ENCODE measurements at places on chromosomes 1 and 21.
A peak's percentile ranks its signal among the peaks of the same experiment; 100 is the strongest.

GRCh38 chr1:221740993-221741702 lies 741 bp downstream of the DUSP10 start:
- DNase-seq = no peak

- DNase-seq = no peak
These were observed 15.9 kb downstream of the ZMYND12 start for GRCh38 chr1:42439940-42440339.

DNA sequence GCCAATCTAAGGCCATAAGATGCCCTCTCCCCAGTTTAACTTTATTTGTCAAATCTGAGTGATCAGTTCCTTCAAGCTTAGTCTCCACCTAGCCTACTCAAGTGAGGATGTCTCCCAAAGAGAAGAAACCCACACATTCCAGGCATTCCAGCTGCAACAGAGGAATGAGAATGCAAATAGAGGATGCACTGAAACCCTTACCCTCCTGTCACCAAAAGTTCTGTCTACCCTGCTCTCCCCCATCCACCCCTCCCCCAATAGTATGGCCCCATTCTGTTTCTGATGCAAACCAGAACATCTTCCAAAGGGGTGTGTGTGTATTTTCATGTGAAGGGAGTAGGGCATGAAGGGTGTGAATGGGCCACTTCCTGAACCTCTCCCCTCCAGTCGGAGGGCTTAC lies 3.0 kb downstream of the DUSP23 start:
- no peak for DNase-seq

DNA sequence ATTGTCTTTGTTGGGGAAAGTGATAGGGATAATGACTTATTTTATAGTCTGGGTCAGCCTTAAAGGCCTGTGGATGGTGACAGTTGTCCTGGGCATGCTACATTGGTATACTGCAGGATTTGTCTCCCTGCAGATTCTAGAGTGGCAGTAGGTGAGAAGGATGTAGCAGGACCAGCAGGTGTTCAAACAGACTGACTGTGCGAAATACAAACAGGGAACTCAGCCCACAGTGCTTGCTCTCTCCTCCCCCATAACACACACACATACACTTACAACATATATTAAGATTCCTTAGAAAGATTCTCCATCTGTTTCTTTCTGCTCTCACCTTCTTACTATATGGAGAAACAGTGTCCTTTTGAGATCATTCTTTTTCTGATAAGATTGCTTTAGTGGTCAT lies 6.9 kb downstream of the PDE4B start:
- DNase-seq = no peak

DNA sequence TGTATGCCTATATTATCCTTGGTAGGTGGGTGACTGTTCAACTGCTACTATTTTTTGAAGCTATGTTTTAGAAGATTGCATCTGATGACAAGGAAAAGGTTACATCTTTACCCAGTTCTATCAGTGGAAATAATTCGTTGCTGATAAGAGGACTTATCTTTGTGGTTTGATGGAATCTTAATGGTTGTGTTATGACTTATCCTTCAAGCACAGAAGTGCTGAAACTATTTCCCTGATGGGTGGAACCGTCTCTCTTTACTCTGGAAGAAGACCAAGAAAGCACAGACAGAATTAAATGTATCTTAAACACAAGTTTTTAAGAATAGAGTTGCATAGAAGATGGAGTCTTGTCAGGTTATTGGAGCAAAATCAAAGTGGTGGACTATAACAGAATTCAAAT lies 437.7 kb upstream of the KAZN start:
- DNase-seq = no peak

DNA sequence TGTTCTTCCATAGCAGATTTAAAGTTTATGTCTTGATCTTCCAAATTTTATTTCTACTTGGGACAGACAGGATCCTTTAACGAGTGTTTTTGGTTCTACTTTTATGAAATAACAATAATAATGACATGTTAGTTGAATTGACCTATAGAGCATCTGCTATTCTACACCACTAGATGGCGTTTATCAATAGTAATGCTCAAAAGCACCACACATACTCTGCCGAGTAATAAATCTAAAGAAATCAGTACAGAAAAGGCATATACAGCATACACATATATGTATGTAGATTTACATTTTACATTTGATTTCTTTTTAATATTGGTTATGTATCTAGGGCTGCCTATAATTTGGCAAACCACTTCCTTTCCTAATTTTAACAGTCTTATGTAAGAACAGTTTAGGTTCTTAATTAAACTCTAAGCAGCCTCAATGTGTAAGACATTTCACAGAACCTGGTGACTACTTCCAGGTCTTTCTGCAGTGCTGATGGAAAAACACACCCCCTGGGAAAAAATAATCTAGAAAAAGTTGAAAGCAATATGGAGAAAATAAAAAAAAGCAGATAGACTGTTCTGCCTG lies 5.9 kb upstream of the SIPA1L2 start:
- peak; percentile 38 for DNase-seq

DNA sequence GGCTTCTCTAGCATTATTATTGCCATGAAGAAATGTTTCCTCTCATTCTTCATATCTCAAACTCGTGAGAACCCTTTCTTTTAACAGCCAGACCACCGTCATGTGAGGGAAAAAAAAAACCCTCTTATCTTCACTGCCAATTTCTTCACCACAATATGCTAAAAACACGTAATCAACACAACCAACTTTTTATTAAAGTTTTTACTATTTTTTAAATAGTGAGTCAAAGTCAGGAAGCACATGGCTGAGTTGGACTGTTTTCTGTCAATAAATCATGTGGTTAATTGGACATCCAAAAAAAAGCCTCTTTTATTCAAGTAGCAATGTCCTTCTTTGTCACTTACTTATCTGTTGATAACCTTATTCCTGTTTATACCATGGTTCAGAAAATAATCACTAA lies 55.9 kb upstream of the SAMD13 start:
- DNase-seq = no peak

GRCh38 chr1:33099290-33100118 lies 18.6 kb downstream of the AZIN2 start:
- DNase-seq = peak; percentile 83

DNA sequence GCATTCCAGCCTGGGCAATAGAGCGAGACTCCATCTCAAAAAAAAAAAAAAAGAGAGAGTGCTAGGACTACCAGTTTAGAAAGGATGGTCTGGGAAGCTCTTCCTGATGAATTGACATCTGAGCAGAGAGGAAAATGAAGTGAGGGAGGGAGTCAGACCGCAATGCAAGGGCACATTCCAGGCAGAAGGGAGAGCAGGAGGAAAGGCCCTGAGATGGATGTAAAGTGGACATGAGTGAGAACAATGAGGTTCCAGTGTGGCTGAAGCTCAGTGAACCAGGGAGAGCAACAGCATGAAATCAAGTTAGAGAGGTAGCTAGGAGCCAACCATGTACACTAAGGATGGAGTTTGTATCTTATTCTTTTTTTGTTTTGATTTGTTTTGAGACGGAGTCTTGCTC lies 55.9 kb upstream of the SPOCD1 start:
- DNase-seq = no peak

DNA sequence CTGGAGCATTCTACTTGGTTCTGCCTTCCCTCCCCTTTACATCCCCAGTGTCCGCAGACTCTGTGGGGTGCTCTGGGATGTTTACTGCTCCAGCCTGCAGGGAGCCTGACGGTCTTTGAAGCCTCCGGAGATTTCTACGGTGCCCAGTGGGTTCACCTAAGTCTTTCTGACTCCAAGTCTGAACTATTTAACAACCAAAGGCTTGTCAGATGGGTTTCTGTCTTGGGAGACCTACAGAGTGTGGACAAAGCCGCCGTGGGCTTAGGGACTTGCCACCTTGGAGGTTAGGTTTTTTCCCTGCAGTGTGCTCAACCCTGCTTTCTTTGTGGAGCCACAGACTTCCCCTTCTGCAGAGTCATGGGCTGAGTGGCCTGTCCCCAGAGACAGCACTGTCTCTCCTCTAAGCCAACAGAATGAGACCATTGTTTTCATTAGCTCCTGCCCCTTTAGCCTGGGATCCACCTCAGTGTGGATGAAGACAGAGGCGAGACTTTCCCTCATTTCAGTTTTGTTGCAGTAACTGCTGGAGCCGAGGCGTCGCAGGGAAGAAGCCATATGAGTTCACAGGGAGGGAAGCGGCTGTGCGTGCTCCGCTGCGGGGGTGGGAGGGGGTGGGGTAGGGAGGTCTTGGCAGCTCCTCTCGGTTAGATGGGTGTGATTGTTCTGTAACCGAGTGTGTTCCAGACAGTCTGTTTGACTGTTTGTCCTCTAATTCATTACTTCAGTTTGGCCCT lies 120.7 kb downstream of the CNIH3 start:
- DNase-seq = no peak

DNA sequence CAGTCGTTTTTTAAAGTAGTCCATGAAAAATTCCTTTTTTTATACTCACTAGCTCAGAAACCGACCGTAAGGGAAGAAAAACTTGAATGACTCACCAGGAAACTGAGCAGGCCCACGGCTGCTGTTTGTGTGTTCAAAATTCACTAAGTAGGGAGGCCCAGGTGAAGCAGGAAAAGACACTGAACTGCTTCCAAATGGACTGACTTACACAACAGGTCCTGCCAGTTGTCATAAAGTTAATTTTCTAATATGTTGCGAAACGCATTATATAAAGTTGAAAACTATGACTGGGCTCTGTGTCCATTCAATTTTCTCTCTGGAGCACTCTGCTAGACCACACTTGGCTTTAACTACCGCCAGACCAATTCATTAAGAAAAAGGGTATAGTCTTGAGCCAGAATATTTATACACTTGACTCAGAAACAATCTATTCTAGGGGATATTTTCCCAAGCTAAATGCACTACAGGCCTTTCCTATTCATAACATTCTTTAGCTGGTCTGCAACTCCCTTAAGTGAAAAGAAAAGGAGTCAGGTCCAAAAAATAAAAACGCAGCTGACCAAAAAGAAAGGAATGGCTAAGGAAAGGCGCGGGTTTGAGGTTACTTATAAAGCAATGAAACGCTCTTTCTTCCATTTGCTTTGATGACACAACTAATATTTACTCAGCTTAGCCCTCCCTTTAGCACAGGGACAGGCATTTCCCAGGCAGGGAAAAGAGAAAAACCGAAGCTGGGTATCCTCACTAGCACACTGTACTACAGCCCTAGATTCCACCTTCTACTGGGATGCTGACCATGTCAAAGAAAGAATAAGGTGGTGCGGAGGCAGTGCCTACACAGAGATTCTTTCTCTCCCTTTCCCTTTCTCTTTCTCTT lies 306.3 kb upstream of the ESRRG start:
- DNase-seq = no peak

DNA sequence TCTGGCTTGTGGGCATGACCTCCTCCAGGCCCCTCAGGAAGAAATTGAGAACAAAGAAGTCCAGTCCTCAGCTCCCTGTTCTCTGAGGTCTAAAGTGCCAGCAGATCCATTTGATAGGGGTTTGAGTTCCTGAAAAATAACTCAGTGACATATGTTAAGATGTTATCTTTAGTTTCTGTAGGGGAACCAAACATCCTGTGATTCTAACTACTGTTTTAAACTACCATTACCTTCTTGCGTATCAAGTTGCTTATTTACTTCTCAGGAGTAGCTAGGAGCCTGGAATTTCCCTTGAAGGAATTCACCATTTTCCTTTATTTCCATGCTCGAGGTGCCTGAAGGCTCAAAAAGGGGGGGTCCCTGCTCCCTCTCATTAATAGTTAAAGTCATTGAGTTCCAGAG lies 18.8 kb upstream of the LIN9 start:
- no peak for DNase-seq

GRCh38 chr1:17255336-17255735 lies 6.4 kb downstream of the PADI3 start:
- DNase-seq = no peak

DNA sequence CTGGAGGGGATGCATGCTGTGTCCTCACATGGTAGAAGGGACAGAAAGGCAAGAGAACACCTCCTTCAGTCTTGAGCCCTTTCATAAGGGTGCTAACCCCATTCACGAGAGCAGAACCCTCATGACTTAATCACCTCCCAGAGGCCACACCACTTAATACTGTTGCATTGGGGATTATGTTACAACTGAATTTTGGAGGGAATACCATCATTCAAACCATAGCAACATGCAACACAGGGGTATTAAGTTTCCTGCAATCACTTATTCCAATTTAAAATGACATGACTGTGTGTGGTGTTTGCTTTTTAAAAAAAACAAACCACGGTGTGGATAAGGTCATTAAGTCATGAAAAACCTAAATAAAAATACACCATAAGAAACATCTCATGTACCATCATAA lies 3.1 kb upstream of the LIN9 start:
- DNase-seq = no peak

DNA sequence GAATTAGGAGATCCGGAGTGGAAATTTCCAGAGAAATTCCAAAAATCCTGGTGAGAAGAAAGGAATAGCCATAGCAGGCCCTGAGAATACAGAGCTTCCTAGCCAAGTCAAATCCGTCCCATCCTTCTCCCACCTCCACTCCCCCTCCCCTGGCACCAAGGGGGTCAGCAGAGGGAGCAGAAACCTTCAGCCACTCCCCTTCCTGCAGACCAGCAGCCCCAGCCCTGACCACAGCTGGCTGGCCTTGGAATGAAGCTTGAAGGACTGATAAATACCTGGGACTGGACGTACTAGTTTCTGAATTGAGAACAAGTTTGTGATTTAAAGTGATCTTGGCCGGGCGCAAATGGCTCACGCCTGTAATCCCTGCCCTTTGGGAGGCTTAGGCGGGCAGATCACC lies 13.8 kb upstream of the RIPPLY3 start:
- no peak for DNase-seq

DNA sequence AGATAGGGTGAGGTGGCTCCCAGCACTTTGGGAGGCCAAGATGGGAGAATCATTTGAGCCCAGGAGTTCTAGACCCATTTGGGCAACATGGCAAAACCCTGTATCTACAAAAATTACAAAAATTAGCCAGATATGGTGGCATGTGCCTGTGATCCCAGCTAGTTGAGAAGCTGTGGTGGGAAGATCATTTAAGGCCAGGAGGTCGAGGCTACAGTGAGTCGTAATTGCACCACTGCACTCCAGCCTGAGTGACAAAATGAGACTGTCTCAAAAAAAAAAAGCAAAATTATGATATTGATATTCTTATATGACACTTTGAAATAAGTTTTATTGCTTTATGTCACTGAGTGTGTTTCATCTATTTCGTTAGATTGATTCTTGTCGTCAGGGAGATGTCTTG lies 7.4 kb downstream of the ACADM start:
- no peak for DNase-seq

- DNase-seq = no peak
These were observed 116.8 kb downstream of the RABGAP1L start for GRCh38 chr1:174276087-174276486.

DNA sequence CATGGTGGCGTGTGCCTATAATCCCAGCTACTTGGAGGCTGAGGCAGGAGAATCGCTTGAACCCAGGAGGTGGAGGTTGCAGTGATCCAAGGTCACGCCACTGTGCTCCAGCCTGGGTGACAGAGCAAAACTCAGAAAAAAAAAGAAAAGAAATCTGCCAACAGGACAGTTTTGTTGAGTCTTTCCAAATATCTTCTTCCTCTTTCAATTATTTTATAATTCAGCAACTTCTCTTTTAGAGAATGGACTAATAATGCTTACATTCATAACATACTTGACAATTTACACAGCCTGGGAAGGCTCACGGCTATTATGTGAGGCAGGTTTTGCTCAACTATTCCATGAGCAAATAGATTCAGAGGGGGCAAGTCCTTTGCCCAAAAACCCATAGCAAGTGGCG lies 18.1 kb downstream of the CNR2 start:
- DNase-seq = no peak
